ENCODE measurements at places on chromosomes 4 and X.

- no peak for DNase-seq
These were observed 83.0 kb downstream of the MAML3 start for GRCh38 chr4:140070973-140071372.

GRCh38 chr4:177444911-177445736, 2.9 kb upstream of the AGA start:
- DNase-seq: no peak

DNA sequence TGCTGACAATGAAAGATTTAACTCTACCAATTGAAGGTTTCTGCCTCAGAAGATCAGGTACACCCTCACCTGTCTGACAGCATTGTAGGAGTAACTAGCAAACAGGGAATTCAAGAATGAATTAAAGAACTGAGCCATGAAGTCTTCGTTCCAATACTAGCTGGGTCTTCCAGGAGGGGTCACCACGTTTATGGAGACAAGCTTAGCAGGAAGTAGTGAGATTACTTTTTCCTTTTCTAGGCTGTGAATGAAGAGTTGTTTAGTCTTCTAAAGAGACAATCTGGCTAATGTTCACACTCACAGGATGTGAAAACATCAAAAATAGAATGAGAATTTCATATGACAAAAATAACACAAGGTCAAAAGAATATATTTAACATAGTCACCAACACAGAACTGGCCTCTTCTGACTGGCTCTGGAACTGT, 54.9 kb downstream of the REELD1 start:
- no peak for DNase-seq

DNA sequence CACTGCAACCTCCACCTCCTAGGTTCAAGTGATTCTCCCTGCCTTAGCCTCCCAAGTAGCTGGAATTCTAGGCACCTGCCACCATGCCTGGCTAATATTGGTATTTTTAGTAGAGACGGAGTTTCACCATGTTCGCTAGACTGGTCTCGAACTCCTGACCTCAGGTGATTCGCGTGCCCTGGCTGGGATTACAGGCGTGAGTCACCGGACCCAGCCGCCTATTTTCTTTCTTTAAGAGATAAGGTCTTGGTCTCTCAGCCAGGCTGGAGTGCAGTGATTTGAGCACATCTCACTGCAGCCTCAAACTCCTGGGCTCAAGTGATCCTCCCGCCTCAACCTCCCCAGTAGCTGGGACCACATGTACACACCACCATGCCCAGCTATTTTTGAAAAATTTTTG, 166.5 kb downstream of the DHRSX start:
- DNase-seq: no peak

- no peak for DNase-seq
These were observed 555.6 kb upstream of the FRG1 start for GRCh38 chr4:189385098-189385497.

DNA sequence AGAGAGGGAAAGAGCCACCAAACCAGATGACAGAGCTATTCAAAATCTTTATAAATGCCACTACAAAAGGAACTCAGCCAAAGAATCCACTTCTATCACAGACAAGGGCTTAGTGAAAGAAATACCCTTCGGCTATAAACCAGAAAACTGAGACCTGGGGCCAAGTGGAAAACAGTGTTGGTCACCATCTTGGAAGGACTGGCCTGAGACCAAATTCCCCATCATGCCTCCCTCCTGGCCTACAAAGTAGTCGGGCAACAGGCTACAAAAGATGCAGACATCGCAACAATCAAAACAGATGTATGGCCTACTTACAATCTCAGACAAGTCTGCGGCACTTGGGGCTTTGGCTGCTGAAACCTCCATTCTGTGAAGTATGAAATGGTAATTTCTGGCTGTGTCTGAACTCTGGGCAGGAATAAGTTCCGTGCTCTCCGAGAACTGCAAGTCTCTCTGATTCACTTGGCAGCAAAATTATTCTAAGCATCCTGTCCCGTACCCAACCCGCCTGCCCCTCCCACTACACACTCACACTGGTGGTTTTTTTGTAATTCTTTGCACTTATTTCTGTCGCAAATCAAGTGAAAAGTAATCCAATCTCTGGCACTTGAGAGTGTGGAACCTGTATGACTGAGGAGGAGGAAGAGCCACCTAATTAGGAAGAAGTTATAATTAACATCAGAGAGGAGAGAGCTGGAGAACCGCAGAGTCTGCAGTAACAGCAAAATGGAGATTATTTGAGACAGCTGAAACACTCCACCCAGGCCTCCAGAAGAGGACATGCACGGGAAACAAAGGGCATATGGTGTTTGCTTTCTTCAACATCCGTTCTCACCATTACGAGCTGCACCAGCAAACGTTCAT, 87.8 kb downstream of the SH3KBP1 start:
- no peak for DNase-seq

GRCh38 chr4:188941524-188942119, 802.4 kb downstream of the TRIML1 start:
- no peak for DNase-seq

DNA sequence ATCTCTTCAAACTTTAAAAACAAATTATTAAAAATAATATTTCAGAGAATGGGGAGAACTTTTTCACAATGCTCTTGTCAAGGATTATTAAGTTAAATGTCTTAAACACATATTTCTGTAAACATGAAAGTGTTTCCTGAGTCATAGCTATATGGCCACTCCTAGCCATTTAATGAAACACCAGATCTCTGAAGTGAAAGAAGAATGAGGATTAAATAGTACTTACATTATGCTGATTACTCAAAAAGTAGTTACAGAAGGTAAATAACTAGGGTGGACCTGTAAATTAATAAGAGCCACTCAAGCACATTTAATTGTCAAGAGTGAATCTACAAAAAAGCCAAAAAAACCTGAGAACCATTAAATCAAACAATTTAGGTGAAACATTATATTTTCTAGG, 57.6 kb upstream of the GALNT7 start:
- DNase-seq: no peak

- no peak for DNase-seq
These were observed 26.8 kb downstream of the PRPS1 start for GRCh38 chrX:107654872-107655761.

DNA sequence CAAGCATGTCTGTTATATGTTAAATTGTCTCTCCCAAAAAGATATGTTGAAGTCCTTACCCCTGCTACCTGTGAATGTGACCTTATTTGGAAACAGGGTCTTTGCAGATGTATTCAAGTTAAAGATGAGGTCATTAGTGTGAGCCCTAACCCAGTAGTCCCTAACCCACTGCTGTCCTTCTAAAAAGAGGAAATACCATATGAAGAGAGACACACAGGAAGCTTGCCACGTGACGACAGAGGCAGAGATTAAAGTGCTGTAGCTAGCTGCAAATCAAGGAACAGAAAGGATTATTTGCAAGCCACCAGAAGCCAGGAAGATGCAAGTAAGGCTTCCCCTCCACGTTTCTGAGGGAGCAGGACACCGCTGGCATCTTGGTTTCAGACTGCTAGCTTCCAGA, 150.1 kb downstream of the HNRNPD start:
- no peak for DNase-seq

DNA sequence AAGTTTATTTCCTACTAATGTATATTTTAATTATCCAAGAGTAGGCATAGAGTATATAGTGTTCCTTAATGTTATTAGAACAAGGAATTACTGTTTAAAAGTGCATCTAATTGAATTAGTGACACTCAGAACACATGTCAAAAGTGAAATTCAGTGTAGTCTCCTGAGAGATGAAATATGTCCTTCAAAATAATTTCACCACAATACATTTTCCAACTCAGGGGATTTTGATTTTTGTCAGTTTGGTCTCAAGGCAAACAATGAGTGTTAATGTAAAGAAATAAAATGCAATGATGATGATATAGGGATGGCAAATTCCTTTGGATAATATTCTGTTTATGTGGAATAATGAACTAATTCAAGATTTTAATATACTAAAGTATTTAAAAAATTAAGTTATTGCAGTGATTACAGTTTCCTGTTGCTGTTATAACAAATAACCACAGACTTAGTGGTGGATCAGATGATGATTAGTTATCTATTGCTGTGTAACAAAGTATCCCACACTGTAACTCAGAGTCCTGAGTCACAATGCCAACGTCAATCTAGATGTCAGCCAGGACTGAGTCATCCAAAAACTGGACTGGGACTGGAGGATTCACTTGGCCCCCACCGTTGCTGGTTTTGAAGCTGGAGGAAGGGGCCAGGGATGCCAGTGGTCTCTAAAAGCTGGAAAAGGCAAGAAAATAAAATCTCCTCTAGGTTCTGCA, 148.0 kb upstream of the SLC7A11 start:
- DNase-seq: no peak

DNA sequence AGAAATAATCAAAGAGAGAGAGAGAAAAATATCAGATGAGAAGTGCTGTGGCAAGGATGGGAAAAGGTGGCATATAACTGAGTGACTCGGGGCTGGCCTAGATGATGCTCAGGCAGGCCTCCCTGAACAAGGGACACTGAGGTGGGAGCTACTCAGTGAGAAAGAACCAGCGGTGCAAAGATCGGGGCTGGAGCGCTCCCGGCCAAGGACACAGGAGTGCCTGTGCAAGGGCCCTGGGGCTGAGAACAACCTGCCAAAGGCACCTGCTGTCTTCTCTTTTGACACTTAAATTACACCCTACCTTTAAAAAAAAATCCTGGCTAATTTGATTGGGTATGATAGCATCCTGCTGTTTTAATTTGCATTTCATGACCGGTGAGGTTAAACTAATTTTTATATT, 77.7 kb upstream of the C4orf50 start:
- DNase-seq: no peak

DNA sequence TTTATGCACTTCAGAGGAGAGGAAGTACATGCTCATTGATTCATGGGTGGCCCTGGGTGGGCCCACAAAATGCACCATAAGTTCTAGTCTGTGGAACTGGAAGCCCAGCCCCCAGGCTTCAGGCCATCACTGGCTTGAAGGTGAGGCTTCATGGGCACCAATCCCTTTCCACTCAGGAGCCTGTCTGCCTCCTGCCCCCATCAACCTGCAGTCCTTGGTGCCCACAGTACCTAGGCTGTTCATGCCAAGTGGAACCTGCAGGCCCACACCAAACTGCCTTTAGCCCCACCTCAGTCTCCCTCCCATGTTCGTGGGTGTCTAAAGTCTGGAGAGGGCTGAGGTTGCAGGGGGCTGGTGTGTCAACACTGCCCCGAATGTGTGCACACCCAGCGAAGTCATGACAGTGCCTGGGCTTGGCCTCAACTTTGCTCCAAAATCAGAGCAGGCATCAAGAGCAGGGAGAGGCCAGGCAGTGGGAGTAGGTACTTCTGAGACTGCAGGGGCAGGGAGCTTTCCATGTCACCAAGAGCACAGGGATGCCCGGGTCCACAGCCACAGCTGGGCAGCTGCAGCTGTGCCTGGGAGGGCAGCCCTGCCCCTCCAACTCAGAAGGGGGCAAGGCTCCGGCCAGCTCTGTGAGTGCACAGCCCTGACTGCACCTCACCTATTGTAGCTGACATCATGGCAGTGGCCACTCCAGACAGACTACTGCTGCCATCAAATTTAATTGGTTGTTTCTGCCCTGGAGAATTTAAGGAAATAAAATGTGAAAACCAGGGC, 1250.4 kb upstream of the IGFBP7 start:
- DNase-seq: no peak

DNA sequence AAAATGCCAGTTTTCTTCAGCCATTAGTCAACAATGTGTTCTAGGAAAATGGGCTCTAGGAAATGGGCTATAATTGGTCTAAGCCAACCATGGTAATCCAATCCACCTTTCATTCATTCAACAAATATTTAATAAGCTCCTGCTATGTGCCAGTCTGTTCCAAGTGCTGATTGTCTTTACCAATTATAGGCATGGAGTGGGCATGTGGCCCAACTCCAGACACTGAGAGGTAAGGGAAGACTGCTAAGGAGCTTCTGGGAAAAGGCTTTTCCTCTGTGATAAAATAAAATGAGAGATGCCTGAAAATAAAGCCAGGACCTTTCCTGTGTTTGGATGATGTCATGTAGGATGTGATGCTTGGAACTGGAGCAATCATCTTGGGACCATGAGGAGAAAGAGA, 43.3 kb downstream of the HOPX start:
- DNase-seq: no peak

DNA sequence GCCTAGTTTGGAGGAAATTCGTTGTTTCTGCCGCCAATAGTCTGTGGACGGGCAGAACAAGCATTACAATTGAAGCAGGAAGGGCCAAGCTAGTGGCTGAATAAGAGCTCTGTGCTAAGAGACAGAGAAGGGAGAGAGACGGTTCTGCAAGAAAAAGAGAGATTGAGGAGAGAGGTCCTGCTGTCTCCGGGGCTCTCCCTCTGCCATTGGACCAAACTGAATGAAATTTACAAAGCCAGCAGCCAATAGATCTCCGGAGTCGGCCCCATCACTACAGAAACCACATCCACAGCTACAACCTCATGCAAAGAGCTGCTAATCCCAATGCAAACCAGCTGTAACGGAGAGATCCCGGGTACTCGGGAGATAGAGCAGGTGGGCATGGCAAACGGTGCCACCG, at the start of gene NLGN4X:
Gene NLGN4X (minus strand): TSS at position 148 of the 400 bp plus-strand sequence. CDS start 77,401 bp downstream, outside the sequence.
- no peak for DNase-seq

GRCh38 chrX:26788402-26788998, 572.5 kb downstream of the MAGEB5 start:
- no peak for DNase-seq

- no peak for DNase-seq
These were observed 1718.8 kb upstream of the PCDH10 start for GRCh38 chr4:131430302-131430701.

DNA sequence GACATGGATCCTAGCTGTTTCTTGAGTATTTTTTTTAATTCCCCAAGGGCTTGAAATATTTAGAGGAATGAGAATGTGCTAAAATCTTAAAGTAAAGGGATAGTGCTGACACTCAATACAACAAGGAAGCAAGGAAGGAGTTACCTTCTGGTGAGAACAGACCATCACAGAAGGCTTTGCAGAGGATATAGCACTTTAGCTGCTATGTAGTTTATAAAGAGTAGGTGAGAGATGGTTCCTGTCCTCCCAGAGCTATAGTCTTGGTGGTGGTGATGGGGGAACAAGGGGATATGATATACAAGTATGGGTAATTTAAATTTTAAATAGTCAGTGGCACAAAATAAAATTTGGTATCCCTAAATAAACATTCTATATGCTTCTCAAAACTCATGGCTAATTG, 47.6 kb downstream of the MTHFD2L start:
- DNase-seq: no peak

DNA sequence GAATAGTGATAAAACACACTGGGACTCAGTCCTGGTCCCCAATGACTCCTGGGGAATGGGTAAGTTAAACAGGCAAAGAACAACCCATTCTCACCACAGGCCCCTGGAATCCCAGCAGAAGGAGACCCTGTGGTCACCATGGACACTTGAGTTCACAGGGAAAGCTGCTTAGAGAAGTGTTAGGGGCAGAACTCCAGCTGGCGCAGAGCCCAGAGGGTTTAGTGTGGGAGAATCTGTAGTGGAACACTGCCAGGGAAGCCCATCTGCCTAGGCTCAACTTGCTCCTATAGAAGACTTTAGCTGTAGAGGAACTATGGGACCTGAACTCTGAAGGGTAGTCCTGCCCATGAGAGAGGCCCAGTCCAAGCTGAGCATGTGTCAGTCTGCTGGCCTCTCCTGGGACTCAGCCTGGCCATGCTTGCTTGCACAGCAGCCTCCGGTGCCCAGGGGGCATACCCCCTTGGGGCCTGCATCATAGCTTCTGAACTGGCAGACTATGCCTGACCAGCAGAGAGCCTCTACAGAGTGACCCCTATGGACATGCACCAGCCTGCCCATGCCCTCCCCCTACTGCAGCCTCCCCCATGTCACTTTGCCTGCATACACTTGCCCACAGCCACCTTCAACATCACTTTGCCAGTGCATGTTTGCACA, 343.5 kb downstream of the IDS start:
- no peak for DNase-seq
